ENCODE measurements at places on chromosomes 12 and 14.

DNA sequence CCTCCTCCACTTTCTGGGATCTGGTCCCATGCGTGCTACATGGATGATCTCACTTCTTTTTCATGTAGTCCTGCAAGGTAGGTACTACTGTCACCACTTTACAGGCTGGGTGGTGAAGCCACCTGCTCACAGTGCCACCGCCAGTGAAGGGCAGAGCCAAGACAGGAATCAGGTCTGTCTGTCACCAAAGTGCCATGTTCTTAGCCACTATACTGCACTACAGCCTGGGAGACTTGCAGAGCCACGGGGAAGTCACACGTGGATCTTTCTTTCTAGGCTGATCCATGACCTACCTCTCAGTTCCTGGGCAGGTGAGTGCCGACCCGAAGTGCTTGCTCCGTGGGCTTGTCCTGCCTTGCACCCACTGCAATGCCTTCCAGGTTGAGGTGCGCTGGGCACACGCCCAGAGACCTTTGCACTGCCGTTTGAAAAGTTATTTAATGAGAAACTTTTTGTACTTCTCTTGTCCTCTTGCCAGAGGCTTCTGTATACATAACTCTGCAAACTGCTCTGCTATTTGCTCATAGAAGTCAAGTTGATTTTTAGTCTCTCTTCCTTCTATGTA is 19.7 kb upstream of the CLMN start:
- DNase-seq, result no peak

DNA sequence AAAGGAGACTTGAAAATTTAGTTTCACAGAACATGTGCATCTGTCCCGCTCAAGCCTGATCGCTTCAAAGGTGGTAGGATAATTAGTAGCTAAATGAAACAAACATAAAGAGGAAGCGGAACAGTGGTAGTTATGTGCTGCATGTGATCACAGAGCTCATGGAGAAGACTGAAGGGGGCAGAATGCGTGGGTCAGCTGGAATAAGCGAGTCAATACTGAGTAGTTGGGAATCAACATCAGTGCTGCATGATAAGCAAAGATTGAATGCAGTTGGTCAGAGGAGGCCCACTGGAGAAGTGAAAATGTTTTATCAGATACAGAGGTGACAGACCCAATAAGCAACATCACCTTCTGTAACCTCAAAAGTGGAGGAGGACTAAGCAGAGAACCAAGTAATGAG is 95.1 kb upstream of the RFX4 start:
- no peak for DNase-seq

- no peak for DNase-seq
Observed at GRCh38 chr14:90890322-90891020, 74.2 kb upstream of the TTC7B start.

DNA sequence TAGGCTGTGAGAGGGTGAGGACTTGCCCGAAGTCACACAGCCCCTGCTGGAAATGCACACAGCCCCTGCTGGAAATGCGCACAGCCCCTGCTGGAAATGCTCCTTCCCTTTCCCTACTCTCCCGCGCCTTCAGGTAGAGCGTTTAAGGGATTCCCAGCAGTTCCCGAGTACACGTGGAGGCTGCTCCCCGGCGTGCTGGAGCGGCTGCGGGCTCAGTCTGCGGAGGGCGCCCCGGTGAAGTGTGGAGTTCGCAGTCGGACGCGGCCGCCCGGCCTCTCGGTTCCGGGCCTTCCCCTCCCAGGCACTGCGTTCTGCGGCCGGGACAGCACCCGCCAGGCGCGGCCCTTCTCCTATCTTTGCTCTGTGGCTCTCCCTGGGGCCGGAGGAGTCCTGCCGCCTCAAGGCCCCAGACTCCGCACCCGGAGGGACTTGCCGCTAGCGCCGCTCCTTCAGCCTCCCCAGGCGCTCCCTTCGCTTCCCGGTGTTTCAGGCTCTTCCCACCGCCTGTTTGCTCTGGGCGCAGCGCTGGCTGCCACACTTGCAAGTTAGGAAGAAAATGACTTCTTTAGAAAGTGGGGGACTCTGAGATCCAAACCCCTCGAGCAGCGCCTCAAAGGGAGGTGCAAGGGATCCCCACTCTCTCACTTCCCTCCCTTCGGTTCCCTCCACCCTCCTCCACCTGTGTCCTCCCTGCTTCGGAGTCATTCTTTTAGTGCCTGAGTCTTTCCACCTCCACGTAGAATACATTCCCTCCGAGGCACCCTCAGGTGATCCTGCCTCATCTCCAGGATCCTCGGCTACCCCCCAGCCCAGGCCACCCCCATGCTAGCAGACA is 8.3 kb upstream of the TBX5 start:
- no peak for DNase-seq

- DNase-seq, result no peak
Observed at GRCh38 chr14:90599339-90599738, 202.5 kb downstream of the CALM1 start.

DNA sequence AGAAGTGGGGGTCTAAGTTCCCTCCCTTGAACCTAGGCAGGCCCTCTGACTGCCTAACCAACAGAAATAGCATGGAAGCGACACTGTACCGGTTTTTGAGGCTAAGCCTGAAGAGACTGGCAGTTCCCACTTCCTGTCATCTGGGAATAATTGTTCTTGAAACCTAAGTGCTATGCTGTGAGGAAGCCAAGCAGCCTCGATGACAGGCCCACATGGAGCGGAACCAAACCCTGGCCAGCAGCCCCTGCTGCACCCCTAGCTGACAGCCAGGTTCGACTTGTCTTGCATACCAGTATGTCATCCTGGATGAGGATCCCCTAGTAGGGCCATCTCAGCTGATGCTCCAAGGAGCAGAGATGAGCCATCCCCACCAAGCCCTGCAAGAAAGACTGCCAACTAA is 6.4 kb upstream of the GPR68 start:
- no peak for DNase-seq

DNA sequence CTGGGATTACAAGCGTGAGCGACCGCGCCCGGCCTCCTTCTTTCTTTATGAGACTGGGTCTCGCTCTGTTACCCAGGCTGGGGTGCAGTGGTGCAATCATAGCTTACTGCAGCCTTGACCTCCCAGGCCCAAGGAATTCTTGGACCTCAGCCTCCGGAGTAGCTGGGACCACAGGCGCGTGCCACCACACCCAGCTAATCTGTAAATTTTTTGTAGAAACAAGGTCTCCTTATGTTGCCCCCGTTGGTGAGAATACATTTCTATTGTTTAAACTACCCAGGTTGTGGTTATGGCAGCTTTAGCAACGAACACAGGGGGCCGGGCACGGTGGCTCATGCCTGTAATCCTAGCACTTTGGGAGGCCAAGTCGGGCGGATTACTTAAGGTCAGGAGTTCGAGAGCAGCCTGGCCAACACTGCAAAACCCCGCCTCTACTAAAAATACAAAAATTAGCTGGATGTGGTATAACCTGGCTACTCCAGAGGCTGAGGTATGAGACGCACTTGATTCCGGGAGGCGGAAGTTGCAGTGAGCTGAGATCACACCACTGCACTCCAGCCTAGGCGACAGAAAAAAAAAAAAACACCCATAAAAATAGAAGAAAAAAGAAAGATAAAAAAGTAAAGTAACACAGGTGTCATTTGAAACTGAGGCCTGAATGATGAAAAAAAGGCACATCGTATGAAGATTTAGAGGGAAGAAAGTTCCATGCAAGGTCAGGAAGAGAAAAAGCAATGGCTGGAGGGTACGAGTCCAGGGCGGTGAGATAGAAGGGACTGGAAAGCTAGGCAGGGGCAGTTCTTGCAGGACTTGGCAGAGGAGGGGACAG is 977 bp upstream of the TMEM120B start:
- no peak for DNase-seq

DNA sequence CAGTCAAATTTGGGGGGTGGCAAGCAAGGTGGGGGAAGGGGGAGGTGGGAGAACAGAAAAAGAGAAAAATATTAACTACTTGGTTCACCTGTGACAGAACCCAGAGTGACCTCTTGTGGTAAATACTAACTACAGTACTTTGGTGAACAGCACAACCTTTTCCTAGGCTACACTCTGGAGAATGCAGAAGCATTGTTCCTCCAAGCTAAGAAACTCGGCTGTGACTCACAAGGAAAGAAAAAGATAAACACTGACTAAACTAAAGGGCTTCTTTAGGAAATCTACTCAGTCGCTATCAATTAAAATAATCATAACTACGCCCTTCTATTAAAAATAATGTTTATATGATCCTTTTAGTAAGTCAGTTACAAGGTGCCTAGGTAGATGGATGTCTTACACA is 5.4 kb downstream of the KCNH5 start:
- no peak for DNase-seq

DNA sequence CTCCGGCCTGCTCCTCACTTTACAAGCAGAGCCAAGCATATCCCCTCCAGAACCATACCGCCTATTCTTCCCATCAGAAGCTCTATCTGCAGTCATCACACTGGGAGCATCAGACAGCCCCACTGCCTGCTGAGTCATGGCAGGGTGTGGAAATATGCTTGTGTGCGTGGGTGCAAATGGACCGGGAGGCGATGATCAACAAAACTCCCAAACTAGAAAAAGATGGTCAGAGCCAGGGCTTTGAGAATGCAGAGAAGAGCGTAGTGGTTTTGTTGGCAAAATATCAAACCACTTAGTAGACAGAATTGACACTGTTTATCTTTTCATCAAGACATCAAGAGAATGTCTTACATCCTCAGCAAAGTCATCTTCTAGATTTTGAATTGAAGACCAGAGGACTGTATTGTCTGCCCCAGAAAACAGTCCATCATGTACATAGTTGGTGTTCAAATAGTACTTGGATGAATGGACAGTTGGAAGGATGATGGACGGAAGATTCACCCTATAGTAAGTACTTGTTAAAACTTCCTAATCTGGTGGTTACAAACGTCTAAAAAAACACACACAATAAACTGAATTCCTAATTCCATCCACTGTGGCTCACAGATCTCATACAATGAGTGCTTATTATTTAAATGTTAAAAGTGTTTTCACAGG is 54.9 kb downstream of the VWF start:
- no peak for DNase-seq

DNA sequence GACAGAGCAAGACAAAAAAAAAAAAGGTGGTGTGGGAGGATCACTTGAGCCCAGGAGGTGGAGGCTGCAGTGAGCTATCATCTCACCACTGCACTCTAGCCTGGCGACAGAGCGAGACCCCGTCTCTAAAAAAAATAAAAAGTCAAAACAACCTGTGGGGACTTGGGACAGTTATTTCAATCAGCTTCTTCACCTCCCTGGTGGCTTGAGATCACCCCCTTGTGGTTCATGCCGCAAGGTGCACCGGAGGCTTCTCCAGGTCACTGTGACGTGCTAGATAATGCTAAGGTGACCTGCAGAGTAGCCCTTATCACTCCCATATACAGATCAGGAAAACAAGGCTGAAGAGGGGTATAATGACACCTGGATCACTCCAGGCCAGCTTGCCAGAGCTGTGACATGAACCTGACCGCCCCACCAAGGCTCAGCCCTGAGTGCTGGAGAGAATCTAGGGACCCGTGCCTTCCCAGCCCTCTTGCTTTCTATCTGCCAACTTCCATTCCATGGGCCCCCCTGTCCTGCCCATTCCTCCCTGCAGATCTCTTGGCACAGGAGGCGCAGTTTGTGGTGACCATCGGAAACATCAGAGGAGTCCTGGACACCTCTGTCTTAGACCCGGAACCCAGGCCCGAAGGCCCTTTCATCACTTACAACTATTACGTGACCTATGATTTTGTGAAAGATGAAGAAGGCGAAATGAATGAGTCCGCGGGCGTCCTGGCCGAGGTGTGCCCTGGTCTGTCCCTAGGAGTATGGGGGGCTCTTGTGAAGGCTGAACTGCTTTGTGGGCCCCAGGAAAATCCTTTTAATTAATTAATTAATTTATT is 8.1 kb downstream of the LRRC43 start:
- DNase-seq, result peak; percentile 56

GRCh38 chr12:124558313-124558712 is 9.1 kb downstream of the NCOR2 start:
- DNase-seq, result no peak

GRCh38 chr14:96085369-96085768 is 46.2 kb downstream of the C14orf132 start:
- DNase-seq, result no peak

DNA sequence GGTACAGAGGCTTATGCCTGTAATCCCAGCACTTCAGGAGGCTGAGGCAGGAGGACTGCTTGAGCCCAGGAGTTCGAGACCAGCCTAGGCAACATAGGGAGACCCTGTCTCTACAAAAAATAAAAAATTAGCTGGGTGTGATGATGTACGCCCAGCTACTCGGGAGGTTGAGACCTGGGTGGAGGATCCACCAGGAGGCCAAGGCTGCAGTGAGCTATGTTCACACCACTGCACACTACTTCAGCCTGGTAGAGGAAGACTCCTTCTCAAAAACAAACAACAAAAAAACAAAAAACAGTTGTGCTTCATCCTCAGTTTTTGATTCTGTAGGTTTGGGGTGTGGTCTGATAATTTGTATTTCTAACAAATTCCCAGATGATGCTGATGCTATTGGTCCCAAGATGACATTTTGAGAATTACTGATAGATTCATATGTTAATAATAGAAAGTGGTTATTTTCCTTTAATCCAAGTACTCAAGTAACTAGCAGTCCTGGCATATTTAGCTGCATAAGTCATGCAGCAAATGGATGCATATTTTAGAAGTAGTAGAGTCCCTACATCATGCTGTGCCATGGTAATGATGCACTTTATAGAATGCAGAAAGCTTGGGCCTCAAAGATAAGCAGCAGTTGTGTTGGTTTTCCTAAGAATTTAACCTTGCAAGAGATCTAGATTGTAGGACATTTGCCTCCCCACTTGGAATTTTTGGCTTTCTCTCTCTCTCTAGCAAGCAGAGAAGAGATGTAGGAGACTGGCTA is 76.1 kb upstream of the PAWR start:
- DNase-seq, result no peak

DNA sequence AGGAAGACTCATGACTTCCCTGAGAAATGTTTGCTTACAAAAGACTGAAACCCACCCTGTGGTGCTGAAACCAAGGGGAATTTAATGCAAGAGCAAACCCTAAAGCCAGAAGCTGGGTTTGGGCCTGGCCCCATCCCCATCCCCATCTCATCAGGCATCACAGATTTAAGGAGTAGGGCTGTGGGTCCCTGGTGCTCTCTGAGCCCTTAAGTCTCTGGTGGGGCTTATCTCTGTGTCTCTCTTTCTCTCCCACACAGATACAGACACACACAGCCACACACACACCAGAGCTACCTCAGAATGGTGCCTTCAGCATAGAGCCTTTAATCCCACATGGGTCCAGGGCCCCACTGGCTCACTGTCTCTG is 237.1 kb downstream of the SLC41A2 start:
- DNase-seq, result no peak

DNA sequence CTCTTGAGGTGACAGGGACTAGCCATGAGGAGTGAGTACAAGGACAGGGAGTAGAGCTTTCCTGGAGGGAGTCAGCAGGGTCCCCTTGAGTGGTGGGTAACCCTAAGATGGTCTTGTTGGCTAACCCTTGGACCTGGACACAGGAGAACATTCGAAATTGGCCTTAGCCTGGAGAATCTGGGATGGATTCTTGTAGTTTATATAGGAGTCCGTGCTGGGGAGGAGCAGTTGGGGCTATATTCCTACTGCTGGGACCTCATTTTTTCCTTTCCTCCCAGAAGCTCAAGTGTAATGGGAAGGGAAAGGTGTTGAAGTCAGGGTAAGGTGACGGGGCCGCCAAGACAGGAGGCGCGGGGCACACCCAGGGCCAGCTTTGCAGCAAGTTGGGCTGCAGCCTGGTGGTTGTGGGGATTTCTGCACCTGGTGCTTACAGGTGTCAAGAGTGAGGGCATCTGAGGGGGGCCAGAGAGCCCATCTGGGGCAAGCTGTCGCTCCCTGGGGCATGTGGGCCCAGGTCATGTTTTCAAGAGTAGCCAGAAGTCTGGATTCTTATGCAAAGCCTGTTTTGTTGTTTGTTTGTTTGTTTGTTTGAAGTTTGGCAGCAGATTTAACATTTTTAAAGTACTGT is 5.1 kb downstream of the BCL7A start:
- DNase-seq, result no peak
